ENCODE measurements at places on chromosomes 12 and 14.

- no peak for DNase-seq
Observed at GRCh38 chr12:127125607-127126259, 1141.2 kb upstream of the TMEM132C start.

DNA sequence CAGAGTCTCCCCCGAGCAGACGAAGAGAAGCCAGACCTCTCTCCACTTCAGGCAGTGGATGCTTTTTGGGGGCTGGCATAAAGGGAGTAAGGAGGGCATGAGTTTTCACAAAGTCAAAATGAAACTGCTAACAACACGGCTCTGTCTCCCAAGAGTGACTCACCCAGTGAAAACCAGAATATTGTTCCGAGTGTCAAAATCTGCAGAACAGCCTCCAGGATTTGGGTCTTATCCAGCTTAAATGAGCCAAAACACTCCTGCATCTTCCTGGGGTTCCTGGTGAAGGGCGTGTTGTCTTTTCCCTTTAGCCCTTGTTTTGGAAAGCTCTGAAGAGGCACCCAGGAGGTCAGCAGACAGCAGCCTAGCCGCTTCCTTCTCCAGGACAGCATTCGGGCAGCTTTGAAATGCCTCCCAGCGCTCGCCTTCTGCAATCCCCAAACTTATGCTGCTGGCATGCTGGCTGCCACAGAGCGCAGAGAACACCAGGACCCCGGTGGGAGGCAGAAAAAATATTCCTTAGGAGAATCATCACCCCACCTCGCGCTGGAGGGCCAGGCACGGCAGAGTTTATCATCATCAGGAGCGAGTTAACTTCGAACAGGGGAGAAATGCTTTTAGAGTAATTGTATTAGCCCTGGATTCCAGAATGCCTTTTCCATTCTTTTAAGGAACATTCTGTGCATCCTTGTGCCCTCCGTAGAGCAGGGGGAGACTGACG is 117.7 kb upstream of the NCOR2 start:
- DNase-seq = no peak

- no peak for DNase-seq
Observed at GRCh38 chr14:101174522-101174838, 271.0 kb upstream of the RTL1 start.

DNA sequence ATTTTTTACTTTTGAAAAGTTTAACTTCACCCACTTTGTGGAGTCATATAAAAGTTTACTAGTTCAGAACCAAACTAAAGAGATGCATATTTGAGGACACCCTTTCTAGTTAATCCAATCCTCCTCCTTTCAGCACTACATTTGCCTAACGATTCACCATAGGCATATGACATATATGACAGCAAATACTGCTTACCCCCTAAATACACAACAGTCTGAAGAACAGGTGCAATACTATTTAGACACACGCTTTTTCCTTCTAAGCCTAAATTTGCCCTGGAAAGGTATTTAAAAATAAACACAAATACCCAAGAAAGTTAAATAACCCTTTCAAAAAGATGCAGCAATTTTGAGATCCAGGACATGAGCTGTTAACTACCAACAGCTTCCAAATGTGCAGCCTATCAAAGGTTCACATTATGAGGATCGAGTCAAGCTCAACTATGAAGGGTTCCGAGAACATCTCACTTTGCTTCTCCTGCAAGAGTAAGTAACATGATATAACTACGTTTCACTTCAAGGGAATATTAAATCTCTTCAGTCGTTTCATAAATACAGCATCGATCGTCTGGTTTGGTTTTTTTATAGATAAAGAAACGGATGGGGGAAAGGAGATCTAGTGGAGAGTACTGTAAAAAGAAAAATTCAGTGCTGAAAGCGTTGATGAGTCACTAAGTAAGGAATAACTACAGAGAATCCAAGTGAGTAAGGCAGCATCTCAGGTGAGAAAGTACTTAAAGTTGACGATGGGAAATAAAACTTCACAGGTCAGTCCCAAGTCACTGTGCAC is 677 bp upstream of the AP4S1 start:
- DNase-seq = no peak

DNA sequence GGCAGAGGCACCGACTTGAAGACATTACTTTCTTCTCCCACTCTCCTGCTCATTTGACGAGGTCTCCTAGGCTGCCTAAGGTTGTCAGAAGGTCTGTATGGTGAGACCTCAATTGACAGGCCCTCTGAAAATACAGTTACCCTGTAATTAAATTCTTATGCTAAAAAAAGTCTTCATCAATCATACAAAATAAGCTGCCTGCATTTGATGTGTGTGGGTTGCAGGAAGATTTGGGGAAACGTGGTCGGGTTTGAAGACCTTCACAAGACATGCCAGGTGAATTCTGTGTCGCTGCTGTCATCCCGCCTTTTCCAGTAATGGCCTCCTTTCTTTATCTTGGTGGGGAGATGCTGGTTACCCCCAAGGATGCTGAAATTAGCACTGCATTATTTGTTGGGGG is 299.4 kb downstream of the CACNA1C start:
- no peak for DNase-seq
